ENCODE measurements at places on chromosomes 1 and 21.

- peak; percentile 16 for DNase-seq
Observed at GRCh38 chr1:202192770-202193613, 607 bp upstream of the LGR6 start.

DNA sequence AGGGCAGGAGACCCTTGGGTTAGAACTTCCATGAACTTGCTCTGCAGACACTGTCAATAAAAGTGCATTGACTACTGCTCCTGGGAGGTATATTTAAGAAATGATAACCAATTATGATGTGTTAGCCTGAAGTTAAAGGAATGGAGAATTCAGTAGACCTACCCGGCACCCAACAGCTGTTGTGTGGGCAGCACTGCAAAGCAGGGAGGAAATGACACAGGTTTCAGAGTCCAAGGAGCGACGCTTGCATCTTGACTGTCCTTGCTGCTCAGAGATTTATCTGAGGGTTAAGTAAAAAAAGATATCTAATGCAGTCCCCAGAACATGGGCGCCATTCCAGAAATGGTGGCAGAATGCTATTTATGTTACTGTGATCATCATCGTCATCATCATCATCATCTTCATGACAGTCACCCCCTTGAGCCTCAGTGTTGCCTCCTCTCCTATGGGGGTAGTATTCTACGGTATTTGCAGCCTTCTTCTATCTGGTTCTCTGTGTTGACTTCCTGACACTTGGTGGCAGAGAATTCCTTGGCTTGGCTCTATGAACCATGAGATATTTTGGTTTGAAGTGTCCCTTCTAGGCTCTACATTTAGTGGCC, 225.9 kb downstream of the KAZN start:
- no peak for DNase-seq

DNA sequence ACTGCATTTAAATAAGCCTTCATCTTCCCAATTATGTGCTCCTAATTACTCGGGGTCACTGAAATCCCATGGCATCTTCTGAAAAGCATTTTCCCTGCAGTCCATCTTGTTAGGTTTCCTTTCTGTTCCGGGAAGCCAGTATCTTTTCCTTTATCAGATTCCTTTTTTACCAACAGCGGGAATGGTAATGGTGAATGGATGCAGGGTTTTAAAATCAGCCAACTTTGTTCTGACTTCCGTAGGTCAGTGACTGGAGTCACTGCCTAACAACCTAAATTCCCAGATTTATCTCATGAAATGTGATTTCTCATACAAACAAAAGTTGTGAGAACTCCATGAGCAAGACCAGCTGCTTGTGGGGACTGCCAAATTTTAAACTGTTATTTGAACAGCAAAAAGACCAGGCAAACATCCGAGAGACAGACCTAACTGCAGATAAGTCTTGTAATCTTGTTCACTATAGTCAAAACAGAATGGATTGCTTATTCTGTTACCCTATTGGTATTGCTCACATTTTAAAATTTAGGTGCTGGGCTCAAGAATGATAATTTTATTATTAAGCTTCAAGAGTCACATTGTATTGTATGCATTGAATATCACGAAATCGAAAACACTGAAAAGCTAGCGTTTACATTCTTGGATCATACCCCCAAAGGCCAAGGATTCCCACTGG, 1.2 kb upstream of the RWDD3 start:
- no peak for DNase-seq

- no peak for DNase-seq
Observed at GRCh38 chr1:248751142-248751541, 4.4 kb downstream of the LYPD8 start.

GRCh38 chr1:230056098-230056497, 10.9 kb upstream of the GALNT2 start:
- DNase-seq: no peak

GRCh38 chr1:165886983-165887382, 59.6 kb downstream of the UCK2 start:
- DNase-seq: peak; percentile 87

- DNase-seq: no peak
Observed at GRCh38 chr1:182255494-182255893, 136.1 kb downstream of the GLUL start.

DNA sequence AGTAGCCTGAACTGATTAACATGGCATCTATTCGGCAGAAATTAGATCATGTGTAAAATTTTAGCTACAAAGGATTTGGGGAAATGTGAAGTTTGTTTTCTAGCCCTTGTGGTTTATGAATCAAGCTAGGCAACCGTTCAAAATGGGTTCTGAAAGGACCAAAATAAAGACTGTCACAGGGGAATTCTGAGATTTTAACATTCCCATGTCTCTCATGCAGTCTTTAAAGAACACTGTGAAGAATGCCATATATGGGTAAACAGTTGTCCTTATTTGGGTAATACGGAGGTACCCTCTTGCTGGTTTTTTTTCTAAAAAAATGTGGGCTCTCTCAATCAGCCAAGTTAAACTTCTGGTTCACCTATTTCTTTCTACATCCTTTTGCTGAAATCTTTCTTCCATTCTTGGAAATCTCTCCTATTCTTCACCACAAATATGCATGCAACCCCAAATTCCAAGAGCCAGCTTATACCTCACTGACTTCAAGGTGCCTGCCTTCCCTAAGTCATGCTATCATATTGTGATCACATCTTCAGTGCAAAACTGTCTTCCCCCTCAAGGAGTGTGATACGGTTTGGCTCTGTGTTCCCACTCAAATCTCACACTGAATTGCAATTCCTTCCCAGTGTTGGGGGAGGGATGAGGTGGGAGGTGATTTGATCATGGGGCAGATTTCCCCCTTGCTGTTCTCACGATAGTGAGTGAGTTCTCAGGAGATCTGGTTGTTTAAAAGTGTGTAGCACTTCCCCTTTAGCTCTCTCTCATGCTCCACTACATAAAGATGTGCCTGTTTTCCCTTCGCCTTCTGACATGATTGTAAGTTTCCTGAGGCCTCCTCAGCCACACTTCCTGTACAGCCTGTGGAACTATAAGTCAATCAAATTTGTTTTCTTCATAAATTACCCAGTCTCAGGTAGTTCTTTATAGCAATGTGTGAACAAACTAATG, 308.7 kb downstream of the TTLL7 start:
- no peak for DNase-seq

DNA sequence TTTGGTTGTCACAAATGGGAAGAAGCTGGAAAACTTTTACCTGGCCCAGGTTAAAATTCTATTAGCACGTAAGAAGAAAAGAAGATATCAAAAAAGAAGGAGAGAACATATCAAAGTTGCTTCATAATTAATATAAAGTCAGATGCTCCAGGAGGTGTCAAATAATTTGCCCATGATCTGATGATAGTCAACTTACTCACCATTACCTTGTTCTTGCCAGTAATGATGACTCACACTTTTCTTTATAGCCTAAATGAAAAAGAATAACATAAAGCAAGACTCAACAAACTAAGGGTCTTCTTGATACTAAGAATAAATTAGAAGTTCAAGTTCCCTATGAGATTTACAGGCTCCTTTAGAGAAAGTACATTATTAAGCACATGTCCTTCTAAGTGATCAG, 580.4 kb downstream of the TTLL7 start:
- DNase-seq: peak; percentile 2

- peak; percentile 76 for DNase-seq
Observed at GRCh38 chr1:8439015-8439702, 121.2 kb downstream of the SLC45A1 start.

DNA sequence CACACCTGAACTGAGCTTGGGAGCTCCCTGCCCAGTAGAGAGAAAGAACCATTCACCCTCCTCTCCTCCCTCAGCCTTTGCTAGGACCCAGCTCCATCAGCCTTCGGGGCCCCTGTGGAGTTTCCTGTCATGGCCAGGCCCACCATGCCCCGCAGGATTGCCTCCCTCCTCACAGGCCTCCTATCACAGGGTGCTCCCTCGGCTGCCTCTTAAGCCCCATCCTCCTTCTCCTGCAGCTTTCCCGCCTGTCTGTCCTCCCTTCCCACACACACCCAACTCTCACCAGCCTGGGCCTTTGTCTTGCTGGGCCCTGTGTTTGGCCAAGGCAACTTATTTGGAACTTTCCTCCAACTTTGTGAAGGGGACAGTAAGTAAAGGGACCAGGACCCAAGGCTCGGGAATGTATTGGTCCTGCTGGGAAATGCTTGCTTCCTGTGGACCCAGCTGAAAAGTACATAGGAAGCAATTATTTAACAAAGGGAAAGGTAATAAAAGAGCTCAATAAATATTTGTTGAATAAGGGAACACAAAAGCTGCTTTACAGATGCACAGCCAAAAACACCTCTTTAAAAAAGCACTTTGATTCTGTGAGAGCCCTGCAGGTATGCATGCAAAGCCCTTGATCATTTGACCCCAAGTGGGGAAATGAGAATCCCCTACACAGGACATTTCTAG, 31.6 kb upstream of the TENT5C start:
- DNase-seq: no peak

DNA sequence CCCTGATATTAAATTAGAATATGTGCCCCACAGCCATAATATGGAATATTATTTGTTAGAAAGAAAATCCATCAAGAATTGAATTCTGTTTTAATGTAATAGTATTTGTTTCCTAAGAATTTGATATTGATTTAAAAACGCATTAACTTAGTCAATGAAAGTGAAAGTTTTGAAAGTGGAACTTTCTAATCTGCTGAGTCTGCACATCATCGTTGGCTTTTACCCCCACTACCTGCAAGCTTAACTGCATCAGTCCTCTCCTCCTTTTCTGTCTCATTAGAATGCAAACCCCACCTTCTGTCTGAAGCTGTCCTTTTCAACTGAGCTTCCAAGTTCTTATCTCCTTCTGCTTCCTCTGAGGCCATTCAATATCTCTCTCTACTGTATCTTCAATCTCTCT, 42.5 kb downstream of the XCL1 start:
- no peak for DNase-seq

DNA sequence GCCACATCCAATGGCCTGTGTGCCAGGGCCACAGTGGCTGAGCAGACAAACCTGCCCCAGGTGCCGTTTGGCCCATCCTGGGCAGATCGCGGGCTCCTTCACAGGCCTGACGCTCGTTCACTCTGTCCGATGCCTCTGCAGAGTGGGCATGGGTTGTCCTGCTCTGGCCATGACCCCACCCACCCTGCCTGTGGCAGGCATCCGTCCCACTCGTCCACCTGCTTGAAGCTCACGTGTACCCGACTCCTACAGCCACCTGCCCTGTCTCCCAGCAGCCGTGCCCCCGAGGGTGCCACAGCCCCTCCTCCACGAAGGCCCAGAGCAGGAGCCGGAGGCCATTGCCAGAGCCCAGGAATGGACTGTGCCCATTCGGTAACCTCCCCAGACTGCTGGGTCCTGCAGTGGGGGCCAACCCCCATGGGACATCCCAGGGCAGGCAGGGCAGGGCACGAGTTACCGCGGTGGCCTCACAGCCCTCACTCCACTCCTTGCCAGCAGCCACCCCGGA, 41.9 kb downstream of the TRIM11 start:
- DNase-seq: no peak

DNA sequence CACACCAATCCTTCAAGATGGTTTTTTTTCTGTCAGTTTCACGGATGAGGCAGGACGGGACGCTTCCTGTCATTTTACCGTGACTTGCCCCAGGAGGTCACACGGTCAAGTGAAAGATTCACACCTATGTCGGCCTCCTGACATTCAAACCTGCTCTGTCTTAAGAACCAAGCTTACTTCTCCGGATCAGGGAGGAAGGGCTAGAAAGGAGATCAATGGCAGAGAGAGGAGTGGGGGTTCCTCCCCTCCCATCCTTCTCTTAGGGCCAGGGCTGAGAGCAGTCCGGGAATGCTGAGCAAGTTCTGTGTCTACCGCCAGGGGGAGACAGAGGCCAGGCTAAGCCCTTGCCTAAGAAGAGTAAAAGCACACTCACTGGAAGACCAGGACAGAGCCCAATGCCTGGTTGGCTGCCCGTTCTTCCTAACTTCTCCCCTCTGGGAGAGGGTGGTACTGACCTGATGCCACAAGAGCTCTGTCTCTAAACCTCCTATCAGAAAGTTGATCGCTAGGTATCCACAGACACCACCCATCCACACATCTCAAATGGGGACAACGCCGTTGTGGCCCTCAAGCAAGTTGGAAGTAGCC, 1.1 kb upstream of the PPM1J start:
- peak; percentile 86 for DNase-seq

- no peak for DNase-seq
Observed at GRCh38 chr1:28027660-28028059, 60.8 kb downstream of the EYA3 start.
